ENCODE measurements at places on chromosomes 3 and 15. TPM values are rescaled to one million over a fixed set of nuclear protein-coding genes. Genes with fewer than 3 reads are reported as not detected.

Gene TLR9
- total RNA-seq: 0.85 TPM

Gene NCK1
- total RNA-seq: 25.5 TPM

DNA sequence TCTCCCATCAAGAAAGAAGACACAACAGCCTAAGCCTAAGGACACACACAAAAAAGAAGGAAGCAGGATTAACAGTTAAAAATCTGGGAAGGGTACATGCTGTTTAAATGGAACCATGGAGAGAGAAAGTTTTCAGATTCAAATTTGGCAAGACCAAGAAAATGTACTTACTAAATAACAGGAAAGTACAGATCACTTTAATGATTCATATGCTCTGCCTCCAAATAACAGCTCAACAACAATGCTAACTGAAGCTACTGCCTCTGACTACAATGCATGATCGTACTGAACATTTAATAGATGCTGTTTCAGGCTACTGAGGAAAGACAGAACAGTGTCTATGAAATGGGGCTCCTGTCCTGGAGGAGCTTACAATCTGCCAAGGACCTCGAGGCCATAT lies 8.4 kb upstream of the NMB start:
- DNase-seq: no peak

GRCh38 chr3:191470545-191470944 lies 9.6 kb downstream of the PYDC2 start:
- no peak for DNase-seq

DNA sequence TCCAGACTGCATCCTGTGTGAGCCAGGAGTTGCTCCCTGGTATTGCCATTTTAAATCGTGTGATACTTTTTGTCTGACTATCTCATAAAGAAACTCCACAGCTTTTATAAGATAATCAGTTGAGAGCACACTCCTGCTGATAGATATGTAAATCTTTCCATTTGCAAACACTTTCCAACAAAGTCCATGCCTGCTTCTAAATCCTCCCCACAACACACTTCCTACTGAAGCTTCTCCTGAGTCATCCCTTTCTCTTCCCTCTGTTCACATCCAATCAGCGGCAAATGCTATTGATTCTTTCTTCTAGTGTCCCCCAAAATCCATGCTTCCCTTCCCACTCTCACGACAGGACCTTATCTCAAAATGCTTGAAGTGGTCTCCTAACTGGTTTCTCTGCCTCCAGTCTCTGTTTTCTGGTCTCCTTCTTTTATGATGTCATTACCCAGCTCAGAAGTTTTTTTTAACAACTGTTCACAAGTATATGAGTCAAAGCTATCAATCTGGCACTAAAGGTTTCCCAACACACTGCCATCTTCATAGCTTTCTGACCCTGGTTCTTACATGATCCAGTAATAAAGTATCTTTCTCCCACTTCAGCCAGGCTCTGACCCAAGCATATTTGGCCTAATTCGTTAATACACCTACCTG lies 4.5 kb upstream of the WWTR1 start:
- no peak for DNase-seq

All from activated naive CD8-positive, alpha-beta T cell treated with anti-CD3 and anti-CD28 coated beads for 36 hours (primary cell).